ENCODE measurements at places on chromosomes 13 and 19.

DNA sequence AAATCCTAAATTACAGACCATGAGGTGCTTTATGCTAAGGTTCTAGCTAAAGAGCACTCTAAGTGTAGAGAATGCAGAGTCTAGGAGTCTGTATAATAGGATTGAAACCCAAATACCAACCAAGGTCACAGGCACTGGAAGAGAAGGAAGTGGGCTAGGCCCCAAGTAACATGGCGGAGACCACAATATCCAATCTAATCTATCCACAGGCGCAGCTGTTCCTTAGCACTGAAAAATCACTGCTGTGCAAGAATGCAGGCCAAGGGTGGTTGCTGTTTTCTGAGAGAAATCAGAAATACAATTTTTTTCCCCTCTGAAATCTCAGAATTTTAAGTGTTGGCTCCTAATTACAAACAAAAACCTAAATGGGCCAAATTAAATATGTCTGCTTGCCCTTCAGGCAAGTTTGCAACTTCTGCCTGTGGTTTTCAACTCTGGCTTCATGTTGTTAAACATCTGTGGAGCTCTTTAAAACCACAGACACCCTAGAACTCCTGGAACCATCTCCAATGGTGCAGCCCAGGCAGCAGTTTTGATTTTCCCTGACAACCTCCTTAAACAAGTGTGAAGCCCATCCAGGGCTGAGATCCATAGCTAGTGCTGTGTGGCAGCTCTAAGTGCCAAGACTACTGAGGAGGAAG, 6.1 kb downstream of the RANBP3 start:
- DNase-seq: no peak

- no peak for DNase-seq
These were observed 275.6 kb downstream of the DACH1 start for GRCh38 chr13:71591374-71591773.

GRCh38 chr19:6602729-6603114, 11.8 kb upstream of the CD70 start:
- no peak for DNase-seq

DNA sequence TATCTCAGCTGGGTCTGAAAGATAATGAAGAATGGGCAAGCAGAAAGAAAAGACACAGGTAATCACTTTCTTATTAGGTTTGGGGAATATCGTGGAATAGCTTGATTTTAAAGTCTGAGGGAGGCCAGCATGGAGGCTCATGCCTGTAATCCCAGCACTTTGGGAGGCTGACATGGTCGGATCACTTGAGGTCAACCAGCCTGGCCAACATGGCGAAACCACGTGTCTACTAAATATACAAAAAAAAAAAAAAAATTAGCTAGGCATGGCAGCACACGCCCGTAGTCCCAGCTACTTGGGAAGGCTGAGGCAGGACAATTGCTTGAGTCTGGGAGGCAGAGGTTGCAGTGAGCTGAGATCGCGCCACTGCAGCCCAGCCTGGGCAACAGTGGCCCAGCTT, 1.5 kb upstream of the PAFAH1B3 start:
- no peak for DNase-seq

DNA sequence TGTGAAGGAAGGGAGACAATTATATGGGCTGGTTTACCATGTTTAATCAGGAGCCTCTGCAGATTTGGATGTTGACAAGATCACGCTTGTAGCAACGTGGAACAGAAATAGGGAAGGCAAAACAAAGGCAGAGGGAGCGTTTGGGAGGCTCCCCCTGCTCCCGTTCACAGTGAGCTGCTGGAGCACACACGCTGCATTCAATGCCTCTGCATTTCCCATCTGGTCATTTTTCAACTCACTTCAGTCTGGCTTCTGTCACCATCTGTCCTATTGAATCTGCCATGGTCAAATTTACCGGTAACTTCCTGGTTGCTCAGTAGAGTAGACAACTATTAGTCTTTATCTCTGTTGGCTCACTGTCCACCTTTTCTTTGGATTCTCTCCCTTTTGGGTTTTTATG, 91.0 kb downstream of the NHLRC3 start:
- no peak for DNase-seq

DNA sequence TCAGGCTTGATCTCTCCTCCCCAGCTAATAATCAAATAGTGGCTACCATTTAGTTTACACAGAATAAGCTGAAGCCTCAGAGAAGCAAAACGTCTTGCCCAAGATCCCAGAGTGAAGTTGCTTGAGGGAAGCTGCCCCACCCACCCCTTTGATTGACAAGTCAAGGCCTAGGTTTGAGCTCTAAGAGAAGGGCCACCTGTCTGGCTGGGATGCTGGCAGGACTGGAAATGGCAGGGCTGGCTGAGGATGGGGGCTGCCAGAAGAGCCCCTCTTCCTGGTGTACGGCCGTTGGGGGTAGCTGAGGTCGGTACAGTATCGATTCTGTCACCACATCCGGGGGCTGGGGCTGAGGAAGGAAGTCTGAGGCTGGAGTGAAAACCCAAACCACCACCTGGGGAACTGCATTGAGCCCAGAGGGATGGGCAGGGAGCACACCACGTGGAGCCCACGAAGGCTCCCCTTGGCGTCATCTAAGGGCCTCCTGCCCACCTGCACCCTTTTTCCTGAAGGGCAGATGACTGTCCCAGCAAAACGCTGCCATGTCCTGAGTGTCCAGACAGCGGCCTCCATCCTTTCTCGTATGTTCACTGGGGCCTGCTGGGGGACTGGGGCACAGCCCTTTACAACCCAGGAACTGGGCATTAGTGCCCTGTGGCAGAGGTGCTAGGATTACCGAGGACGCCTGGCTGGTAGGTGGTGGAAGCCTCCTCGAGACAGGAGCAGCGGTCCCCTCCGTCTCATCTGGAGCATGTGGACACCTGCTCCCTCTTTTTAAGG, 1.4 kb upstream of the PRKD2 start:
- DNase-seq: peak; percentile 44
